ENCODE measurements at places on chromosomes 3 and 15. TPM values are rescaled to one million over a fixed set of nuclear protein-coding genes. Genes with fewer than 3 reads are reported as not detected.

- no peak for ATAC-seq
These were observed 381.4 kb upstream of the TGFBR2 start for GRCh38 chr3:30225021-30225420.

GRCh38 chr3:38648024-38648658 lies 1.3 kb downstream of the SCN5A start:
- no peak for ATAC-seq

- ATAC-seq, result no peak
These were observed 17.6 kb upstream of the COLQ start for GRCh38 chr3:15539066-15539465.

GRCh38 chr3:132230156-132231000 lies 86.8 kb upstream of the ACP3 start:
- no peak for ATAC-seq

GPR62 gene
- total RNA-seq, result not detected

SOX14 gene
- not detected for total RNA-seq
